ENCODE measurements at places on chromosomes 4 and X.

GRCh38 chr4:37653601-37654000 lies 32.6 kb downstream of the RELL1 start:
- DNase-seq: no peak

GRCh38 chr4:26864899-26865298 lies 4.3 kb downstream of the STIM2 start:
- no peak for DNase-seq

DNA sequence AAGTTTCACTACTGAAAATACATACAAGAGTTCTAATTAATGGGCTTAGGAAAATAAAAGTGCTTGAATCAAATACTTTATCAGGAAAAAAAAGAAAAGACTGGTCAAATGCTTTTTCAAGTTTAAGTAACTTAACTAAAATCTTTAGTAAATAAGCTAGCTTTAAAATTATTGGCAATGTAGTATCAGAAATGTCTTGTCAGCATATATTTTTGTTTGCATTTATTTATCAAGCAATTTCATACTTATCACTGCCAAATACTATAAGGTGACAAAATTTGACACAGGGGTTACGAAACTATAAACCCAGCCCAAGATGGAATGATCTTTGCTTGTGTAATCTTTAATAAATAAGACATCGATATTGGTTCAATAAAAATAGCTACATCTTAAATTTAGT lies 31.8 kb upstream of the MAGEA4 start:
- no peak for DNase-seq

DNA sequence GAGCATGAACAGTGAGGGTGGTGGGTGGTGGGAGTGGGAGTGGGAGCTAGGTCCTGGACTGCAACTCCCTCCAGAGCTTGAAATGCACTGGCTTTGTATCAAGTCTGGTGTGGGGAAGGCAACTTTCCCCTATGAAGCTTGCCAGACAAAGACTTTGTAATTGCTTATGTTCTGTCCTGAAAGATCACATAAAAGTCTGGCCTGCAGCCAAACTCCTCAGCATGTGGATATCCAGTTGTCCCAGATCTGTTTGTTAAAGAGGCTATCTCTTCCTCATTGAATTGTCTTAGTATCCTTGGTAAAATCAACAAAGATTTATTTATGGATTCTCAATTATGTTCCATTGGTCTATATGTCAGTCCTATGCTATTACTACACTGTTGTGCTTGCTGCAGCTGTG lies 607.9 kb downstream of the GLUD2 start:
- no peak for DNase-seq

- no peak for DNase-seq
Observed at GRCh38 chr4:84467601-84468000, 31.5 kb downstream of the NKX6-1 start.

DNA sequence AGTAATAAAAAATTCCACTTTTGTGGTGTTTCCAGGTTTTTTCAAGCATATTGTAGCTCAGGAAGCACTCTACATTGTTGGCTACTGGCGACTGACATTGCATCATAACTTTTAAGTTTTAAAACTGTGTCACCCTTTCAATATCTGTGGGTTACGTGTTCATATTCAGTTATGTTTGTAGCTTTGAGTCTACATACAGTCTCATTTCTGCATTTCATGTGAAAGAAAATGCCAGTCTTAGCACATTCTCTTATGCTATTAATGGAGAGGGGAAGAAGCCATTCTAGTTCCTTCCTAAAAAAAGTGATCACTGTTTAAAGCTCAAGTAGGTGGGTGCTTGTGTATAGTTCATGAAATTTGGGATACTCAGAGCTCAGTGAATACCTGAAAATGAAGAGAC lies 38.1 kb downstream of the DIAPH2 start:
- DNase-seq: no peak

DNA sequence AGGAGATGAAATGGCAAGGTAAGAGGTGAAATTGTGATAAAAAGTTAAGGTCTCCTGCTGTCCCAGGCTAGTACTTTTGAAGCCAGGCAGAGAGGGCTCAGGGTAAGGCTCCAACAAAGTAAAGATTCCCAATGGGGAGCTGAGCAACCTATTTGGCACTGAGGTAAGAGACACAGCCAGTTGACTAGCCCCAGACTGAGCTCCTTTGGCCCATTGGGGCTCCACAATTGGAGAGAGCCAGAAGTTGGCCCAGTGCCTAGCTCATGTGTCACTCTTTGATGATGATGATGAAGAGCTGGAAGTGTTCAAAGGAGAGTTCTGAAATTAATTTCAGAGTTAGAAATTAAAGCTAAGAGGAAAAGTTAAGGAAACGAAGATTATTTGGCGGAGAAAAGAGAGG lies 94.6 kb downstream of the RLIM start:
- no peak for DNase-seq

DNA sequence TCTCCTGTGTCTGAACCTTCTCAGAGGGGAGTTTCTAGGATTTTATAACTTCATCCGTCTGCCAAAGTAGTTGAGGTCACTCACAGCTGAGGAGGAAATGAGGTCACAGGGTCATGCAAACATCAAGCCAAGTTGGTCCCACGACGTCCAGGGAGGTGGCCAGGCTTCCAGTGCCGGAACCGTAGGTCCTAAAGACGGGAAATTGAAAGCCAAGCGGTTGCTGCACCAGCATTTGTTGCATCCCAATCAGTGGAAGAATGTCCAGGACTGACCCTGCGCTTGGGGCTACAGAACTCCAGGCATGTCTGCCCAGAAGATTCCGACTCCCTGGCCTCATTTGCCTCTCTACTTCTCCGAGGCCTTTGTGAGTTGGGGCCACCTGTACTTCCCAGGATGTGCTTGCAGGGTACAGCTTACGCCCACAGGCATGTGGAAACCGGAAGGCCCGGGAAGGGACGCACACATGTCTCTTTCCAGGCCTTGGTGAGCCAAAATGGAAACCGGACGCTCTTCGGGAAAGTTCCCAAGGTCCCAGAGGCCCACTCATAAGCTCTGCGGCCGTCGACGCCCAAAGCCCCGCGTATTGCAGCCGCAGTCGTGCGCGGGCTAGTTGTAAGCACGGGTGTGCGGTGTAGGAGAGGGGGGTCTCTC lies 9.3 kb downstream of the PRDM8 start:
- DNase-seq: no peak

DNA sequence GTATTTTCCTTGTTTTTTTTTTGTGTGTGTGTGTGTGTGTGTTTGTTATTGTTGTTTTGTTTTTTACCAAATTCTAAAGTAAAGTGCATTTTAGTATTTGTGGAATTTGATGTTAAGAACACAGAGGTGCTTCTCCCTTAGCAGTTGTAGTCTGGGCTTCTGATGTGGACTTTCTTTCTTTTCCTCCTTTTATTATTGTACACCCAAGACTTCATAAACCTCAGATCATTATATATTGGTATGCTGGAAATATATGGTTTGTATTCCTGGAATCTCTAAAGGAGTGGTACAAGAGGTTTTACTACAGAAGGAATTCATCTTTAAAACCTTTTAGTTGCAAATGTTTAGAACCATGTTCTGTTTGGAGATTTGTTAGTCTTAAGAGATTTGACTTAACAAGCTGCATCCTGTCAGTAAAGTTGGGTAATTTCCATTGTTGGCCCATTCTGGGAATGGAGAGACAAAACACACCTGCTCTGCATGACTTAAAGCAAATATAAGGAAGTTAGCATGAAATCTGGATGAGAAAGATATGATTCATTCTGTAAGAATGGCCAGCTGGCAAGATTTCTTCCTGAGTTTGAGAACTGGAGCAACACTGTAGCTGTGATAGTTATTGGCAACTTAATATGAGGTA lies 64.0 kb downstream of the SMAD1 start:
- no peak for DNase-seq

DNA sequence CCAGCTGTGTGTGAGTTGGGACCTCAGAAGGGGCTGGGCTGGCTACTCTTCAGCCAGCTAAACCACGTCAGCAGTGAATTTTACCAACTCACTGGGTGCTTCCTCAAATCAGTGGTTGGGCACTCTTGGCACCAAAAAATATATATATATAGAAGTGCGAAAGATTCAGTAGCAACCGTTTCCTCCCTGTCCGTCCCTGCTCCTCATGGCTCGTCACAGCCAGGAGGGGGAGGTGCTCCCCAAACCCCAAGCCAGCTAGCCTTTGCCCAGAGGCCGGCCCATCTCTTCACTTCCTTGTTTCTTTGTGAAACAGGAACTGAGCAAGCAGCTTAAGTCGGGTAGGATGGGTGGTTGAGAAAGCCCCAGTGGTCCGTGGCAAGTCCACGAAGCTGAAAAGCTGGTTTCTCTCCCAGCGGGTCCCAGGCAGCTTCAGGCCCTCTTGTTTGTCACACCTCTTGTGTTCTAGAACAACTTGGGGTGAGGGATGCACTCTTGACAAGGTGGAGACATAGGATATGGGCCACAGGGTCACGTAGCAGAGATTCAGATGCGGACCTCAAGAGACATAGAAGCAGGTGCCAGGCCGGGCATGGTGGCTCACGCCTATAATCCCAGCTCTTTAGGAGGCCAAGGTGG lies 6.8 kb upstream of the SASH3 start:
- DNase-seq: no peak

- DNase-seq: no peak
Observed at GRCh38 chrX:54180403-54180802, 2.7 kb downstream of the FAM120C start.

- no peak for DNase-seq
Observed at GRCh38 chr4:152501846-152502536, 33.9 kb downstream of the FBXW7 start.

- no peak for DNase-seq
Observed at GRCh38 chrX:41066391-41066790, 18.9 kb upstream of the USP9X start.

GRCh38 chr4:83247415-83248357 lies 36.9 kb downstream of the COQ2 start:
- no peak for DNase-seq

DNA sequence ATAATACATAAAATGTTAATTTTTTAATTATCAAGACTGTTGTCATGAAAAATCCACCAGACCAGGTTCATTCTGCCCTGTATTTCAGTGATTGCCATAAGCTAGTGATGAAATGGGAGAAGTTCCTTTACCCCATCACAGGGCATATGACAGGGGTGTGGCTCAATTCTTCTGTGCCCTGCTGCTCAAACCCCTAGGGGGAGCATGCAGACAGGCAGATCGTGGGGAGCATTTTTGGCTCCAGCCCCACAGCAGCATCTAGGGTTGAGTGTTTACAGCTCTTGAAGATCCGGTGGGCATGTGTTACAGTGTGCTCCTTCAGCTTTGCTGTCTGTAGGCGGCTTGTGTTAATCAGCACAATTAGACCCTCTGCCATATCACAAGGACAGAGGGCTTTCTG lies 700.7 kb downstream of the PCDH18 start:
- no peak for DNase-seq

GRCh38 chr4:13285336-13285735 lies 198.8 kb downstream of the RAB28 start:
- DNase-seq: no peak

DNA sequence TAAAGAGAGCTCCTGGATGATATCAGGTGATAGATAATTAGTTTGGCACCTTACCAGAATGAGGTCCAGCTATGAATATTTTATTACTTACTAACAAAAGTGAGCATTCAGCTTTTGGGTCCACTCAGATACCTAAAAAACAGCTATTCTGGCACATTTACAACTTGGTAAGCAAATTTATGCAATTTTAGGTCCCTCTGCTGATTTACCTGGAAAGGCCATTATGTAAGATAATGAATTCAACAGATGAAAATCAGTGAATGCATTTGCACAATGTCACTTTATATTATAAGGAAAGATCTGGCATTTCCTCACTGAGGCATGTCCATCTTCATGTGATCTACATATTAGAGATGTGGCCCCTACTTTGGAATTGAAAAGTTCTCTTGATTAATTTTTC lies 517.0 kb downstream of the SPRY1 start:
- DNase-seq: no peak

DNA sequence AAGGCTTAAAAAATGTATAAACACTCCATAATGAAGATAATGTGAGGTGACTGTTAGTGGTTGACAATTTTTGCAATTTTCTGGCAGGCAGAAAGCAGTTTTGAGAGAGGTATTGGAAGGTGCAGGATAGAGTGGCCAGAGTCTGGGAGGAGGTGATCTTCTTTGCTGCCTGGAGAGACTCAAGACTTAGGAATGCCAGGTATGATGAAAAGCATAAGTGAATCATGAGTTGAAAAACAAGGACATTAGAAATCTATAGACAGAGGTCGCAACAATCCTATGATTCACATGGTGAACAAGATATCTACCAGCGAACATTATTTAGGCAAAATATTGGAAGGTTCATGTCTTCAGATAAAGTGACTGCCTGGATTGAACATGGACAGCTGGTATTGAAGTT lies 118.5 kb downstream of the CFAP299 start:
- DNase-seq: no peak

GRCh38 chr4:7003879-7004240 lies 39.3 kb upstream of the TADA2B start:
- no peak for DNase-seq

- DNase-seq: no peak
Observed at GRCh38 chrX:134773041-134773440, 114.8 kb upstream of the PLAC1 start.

- no peak for DNase-seq
Observed at GRCh38 chr4:2753436-2753835, 2.7 kb downstream of the TNIP2 start.

DNA sequence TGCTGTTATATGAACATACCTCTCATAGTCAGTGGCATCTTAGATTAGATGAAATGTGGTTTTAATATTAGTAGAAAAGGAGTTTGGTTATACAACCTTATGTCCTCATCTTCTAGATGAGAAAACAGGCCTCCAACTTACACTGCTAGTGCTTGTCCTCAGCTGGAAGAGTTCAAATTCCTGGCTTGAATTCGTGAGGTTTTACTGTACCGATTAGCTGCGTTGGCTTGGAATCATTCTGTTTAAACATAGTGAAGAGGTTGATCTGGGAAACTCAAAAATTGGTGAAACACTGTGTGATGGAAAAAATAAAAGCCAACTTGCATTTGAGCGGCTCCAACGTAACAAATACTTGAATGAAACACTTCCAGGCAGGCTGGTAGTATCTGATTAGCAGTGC lies 81.0 kb downstream of the LNX1 start:
- no peak for DNase-seq

DNA sequence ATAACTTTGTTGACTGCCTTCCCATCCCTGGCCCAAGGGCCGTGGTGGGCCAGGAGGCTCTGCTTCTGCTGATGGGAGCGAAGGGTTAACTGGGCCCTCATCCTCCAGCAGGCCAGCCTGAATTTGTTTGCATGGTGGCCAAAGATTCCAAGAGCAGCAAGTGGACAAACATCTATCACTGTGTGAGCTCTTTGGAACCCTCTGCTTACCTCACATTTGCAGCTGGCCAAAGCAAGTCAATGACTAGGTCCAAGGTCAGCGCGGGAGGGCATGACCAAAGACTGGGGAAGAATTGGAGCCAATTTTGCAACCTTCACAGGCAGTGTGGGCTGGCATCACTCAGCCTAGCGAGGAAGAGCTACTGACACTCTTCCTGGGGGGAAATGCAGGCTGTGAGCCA lies 67.8 kb upstream of the ATP6AP2 start:
- no peak for DNase-seq

- no peak for DNase-seq
Observed at GRCh38 chrX:16654093-16654492, 4.1 kb downstream of the S100G start.

DNA sequence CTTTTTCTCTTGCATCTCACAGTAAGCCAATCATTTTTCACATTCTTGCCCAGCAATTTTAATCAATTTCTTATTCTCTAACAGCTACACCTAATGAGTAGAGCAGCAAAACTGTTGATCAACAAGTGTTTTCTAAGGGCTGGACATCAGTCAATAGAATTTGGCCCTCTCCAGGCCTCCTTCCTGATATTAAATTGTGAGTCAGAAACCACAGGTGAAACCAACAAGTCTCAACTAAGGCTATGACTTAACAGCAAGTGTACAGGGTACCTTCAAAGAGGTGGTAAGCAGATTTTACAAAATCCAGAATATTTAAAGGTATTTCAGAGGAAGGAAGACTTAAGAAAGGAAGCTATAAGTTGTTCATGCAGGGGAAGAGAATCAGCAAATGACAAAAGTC lies 156.5 kb upstream of the ARHGAP24 start:
- DNase-seq: no peak
